ENCODE measurements at places on chromosomes 16 and 17.

DNA sequence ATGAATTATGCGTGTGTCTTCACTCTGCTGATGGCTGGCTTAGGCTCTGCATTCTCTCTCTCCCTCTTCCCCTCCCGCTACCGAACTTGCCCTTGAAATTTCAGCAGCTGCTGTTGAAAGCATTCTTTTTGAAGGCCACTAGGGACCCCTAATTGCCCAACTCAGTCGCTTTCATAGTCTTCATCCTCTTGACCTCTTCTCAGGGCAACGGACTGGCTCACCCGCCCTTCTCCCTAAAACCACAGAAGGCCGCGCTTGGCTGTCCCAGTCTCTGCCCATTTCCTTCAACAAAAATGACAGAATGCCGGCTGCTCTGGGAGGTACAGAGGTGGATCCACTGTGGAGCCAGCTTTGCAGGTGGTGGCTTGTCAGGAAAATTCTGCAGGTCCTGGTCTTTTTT is 21.0 kb upstream of the FMNL1 start:
- no peak for DNase-seq

DNA sequence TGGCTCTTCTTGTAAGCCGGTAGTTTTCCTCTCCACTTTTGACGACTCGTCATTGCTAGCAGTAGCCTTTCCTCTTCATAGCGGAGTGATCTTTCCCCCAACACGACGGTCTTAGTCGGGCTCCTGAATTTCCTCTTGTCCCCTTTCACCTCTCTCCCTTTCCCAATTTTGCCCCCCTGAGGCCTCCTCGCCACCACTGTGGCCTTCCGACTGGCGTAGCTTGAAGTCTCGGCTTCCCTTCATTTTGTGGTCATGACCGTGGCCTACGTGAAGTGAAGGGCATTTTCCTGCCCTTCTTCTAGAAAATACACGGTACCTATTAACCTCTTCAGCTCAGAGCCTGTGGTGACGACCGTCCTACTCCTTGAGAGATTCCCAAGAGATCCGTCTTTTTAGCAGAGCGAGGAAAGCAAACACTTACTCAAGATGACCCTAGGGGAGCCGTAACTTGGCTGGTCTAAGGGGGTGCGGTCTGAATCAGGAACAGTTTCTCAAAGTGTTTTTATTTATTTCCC is 787 bp downstream of the PRKAR1A start:
- peak; percentile 50 for DNase-seq

DNA sequence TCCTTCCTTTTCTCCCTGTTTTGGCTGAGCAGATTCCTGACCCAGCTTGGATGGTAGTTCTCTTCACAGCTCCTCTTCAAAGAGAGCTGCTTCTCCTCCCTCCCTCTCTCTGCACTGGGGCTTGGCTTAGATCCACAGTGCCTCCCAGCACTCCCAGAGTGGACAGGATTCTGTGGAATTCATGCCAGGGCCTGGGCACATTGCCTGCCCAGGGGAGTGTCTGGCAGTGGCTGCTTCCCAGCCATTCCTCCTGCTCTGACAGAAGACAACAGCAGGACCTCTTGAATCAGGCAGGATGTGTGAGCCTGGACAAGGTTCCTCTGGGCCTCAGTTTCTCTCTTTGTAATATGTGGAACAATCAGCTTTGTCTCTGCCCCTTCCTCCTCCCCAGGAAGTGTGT is 4.5 kb upstream of the MMP28 start:
- DNase-seq = peak; percentile 78

DNA sequence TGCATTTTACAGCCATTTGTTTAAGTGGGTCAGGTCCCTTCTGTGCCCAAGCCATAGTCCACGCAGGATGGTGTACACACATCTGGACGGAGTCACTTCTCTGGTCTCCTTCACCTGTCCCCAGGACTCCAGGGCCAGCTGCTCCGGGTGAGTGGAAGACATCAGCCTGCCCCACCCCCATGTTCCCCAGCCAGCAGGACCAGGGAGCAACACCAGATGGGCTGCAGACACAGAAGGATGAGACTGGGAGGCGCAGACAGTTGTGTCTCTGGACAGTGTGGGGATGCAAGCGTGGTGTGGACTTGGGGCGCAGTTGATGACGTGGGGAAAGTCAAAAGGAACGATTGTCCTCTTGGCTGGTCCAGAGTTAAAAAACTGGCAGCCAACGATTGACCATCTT is 24.6 kb upstream of the WFDC1 start:
- no peak for DNase-seq

DNA sequence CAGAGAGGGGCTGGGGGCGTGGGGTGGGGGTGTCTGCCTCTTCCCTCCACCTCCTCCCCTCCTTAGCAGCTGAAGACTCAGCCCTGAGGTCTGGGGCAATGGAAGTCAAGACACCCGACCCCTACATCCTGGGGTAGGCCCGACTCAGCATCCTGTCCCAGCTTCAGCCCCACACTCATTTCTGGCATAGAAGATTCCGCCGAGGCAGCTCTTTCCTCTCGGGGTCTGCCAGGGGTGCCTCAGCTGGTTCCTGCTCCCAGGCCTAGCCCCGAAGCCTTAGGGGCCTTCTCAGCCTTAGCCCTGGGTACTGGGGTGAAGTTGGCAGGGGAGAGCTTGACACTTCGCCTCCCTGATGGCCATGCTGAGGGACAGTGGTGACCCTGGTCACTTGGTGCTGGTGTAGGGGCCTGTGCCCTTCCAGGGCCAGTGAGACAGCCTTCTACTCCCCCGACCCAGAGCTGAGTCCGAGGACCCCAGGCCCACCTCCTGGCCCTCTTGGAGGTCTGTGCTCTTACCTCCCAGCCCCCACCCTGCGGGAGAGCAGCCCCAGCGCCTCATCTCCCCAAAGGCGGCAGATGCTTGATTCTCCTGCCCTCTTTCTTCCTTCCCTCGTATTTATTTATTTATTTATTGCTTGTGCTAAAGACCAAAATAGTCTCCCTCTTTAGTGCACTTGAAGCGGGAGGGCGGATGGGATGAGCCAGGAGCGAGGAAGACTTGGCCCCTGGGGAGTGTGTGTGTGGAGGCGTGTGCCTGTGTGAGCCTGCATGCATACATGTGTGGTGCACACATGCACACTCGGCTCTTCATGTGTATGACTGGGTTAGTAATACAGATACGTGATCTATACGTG is 42.5 kb downstream of the KCNJ12 start:
- no peak for DNase-seq

DNA sequence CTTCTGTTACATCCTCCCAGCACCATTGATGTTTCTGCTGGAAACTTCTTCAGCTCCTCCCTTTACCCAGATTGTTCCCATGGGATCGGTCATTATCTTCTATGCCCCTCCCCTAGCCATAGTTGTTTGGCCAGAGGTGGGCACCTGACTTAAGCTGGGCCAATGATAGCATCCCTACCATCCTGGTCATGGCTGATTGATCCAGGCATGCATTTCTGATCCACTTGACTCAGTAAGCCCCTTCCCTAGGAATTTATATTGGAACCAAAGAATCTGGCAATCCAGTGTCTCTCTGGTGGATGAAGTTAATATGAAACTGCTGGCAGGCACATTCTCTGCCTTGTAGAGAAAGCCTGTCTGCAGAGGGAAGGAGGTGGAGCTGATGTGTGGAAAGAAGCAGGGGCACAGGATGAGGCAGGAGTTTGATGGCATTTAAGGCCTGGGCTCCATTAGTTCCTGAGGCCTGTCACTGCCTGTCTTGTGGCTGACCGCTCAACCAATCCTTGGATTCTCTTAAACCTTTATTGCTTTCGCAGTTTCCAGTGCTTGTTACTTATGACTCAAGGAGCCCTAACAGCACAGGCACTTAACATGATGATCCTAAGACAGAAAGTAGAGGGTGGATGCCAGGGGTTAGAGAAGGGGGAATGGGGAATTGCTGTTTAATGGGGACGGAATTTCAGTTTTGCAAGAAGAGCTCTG is 152.4 kb downstream of the ABCC12 start:
- DNase-seq = peak; percentile 16

DNA sequence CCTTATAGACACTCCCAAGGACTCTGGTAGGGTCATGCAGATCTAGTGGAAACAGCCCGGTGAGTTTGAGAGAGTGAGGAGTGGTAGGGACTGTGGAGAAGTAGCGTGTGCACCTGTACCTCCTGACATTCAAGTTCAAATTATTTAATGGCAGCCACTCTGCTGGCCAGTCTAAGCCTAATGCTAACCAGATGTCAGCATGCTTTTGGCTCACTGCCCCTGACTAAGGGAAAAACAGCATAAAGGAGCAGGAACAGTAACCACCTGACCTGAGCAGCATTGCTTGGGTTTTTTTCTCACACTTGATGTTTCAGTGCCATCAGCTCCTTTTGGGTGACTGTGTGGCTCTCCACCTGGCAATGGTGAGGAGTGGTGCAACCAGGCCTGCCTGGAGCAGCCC is 23.8 kb upstream of the SLC12A3 start:
- peak; percentile 35 for DNase-seq

- peak; percentile 50 for DNase-seq
These were observed 66.6 kb upstream of the TMEM97 start for GRCh38 chr17:28252436-28252835.

GRCh38 chr17:79942591-79943346 is 92.9 kb downstream of the TBC1D16 start:
- no peak for DNase-seq

GRCh38 chr17:75542229-75542628 is 16.7 kb downstream of the LLGL2 start:
- no peak for DNase-seq

GRCh38 chr16:87648236-87648635 is 45.9 kb downstream of the JPH3 start:
- DNase-seq = no peak

- peak; percentile 24 for DNase-seq
These were observed 86.7 kb downstream of the ZFHX3 start for GRCh38 chr16:72961115-72961832.

DNA sequence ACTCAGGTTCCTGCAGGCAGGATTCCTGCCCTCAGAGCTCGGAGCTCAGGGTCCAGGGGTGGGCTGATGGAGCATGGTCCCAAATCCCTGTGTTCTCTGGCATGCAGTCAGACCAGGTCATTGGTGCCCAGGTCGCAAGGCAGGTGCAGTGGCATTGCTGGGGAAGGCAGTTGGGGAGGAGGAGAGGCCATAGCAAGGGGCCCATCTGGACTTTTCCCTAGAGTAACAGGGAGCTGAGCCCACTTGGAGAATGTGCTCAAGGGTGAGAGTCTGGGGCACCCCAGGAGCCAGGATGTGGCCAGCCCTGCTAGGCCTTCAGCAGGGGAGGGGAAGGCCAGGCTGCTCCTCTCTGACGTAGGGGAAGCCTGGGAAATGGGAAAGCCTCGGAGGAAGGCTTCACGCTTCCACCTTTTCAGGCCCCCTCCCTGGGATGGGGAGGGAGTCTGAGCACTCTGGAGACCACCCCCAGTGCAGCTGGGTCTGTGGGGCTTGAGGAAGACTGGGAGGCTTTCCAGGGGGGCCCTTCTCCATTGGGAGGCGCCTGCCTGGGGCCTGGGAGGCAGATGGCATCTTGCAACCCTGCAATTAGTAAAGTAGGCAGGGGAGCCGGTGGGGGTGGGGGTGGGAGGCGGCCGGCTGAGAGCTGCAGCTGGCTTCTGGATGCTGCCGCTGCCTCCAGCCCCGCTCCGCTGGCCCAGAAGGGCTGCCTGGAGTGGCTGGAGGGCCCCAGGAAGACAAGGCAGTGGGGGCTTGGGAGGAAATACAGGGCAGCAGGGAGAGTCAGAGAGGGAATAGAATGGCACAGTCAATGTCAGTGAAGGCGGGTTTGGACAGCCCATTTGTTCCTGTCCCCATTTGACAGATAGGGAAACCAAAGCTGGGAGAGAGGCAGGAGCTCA is 21.1 kb upstream of the DOK4 start:
- DNase-seq = no peak

- peak; percentile 56 for DNase-seq
These were observed 15.5 kb downstream of the VPS35 start for GRCh38 chr16:46673320-46674013.

DNA sequence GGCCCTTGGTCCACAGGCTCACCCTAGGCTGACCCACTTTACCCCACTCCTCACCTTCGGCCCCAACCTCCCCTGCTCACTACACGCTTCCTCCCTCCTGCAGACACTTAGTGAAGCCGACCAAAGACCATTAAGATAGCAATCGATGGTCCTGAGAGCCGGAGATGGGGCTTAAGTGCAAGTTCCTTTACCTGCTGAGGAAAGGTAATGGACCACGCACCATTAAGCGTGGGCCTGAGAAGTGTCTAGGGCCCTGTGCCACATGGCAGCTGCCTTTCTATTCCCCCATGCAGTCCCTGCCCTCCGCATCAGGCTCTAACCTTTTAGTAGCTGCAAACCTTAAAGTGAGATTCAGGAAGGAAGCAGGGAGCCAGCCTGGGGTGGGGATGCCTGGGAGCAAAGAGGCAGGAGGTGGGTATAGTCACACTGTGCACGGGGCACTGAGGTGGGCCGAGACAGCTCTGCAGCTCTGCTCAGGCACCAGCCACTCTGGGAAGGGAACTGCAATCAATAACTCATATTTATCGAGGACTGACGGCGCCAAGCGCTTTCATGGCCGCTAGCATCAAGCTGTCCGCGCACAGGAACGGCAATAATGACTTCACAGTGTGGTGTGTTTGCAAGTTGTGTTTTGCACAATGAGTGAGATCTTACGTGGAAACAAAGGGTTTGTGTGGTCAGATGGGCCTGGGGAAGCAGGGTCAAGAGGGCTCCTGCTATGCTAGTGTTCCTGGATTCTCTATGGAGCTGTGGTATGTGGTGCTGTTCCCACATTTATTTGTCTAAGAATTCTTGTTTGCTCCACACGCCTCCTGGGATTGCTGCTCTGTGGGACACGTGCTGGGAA is 84.9 kb upstream of the CDC42EP4 start:
- peak; percentile 74 for DNase-seq

- DNase-seq = no peak
These were observed 33.2 kb upstream of the PEMT start for GRCh38 chr17:17624741-17625140.

- DNase-seq = no peak
These were observed 29.4 kb downstream of the NARF start for GRCh38 chr17:82487910-82488309.

DNA sequence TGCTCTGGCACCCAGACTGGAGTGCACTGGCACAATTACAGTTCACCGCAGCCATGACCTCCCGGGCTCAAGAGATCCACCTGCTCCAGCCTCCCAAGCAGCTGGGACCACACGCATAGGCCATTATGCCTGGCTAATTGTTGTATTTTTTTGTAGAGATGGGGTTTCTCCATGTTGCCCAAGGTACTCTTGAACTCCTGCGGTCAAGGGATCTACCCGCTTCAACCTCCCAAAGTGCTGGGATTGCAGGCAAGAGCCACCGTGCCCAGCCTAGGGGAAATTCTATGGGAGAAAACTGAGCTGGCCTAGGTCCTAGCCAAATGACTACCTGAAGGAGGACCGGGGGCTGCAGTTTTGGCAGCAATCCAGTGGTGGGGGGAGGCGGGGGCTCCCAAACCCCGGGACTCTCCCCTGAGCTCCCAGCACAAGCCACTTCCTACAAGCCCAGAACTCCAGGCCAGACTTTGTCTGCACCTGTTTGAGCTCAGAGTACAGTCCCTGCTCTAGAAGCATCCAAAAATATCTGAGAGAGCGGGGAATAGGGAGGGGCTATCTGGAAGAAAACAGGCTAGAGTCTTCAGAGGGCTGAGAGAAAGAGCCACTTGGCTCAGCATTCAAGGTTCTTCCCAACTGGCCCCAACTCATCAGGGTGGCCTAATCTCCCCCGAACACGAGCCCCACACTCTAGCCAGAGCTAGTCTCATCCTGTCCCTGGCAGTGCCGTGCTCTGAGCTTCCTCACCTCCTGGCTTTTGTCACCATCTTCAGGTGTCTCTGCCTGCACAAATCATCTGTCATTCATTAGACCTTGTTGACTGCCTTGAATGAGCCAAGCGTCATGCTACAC is 9.1 kb downstream of the SRL start:
- DNase-seq = no peak

All from fibroblast of skin of back (primary cell).